ENCODE measurements at places on chromosomes 4 and X.

GRCh38 chrX:143081231-143081630 lies 55.5 kb downstream of the SPANXN4 start:
- no peak for DNase-seq

GRCh38 chr4:53315300-53315699 lies 50.6 kb downstream of the SCFD2 start:
- no peak for DNase-seq

DNA sequence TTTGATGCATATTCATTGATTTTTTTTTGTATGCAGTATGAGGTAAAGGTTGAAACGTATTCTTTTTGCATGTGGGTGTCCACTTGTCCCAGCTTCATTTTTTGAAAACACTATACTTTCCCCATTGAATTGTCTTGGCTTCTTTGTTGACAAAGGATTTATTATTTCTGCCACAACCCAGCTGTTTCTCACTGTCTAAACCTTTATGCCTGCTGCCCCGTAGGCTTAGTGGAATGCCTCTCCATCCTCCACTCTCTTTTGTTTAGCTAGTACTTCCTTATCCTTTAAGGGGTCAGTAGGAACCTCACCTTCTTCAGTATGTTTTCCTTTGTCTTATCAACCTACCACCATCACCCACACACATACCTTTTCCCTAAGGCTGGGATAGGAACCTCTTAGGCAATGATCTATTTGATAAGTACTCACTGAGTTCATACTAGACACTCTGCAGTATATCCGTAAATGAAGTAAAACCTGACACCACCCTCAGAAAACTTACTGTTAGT lies 8.5 kb downstream of the FMR1 start:
- DNase-seq: no peak

DNA sequence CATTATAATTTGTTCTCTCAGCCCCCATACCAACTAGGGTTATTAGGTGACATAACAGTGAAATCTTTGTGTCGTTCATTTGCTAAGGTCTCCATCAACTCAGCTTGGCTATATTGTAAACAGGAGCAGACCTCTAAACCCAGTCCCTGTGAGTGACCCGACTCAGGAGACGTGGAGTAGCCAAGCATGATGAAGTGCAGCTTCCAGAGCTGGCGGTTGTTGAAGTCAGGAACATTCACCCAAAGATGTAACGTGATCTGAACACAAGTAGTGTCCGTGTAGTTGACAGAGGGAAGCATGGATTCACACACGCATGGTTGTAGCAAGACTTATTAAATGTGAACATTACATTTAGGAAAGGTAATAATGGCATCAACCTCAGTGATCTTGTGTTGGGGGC lies 102.3 kb downstream of the FAM193A start:
- DNase-seq: no peak

DNA sequence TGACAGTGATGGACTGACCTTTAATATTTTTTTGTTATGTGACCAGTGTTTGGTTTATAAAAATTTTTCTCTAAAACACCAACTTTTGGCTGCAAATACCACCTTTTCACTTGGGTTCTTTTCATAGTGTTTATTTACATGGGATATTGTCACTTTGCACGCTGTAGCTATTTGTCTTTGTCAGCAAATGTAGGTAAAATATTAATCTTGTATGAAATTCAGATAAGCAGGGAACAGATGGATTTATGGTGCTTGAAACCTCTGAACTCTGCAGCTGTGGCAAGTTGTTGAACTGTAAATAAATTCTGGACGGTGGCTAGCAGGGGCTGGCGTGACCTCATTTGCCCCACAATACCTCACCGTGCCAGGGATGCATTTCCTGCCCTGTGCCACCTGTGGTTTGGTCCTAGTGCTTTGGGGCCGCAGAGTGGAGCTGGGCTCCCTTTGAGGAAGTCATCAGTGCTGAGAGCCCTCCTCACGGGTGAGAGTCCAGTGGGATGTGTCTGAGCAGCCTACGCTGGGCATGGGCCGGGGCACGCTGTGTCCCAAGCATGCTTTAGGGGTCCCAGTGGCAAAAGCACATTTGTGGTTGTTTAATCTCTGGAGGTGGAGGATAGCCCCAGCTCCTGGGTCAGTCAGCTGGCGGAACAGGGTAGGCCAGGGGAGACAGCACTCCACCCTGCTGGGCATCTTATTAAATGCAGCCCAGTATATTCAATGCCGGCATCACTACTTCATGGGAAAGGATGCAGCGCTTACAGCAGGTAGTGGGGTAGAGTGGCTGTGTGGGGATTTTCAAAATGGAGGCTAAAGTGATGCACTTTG lies 108.6 kb downstream of the TBL1X start:
- DNase-seq: no peak

- DNase-seq: no peak
These were observed 172.1 kb upstream of the MAGEE2 start for GRCh38 chrX:75957107-75957610.

DNA sequence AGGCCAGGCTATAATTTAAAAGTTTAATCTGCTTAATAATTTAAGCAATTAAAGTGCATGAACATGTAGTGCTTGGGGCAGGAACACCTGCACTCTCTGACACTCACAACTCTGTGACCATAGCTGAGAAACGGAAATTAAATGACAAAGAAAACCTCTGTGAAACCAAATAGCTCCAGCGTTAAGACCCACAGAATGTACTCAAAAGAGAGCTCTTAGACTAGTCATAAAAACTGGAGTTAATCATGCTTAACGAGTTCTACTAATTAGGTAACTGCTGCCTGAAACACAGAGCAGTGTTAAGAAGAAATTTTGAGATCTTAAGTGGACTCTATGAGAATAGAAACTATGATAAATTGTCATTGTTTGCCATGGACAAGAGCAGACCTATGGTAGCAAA lies 174.4 kb upstream of the SPIN4 start:
- no peak for DNase-seq

DNA sequence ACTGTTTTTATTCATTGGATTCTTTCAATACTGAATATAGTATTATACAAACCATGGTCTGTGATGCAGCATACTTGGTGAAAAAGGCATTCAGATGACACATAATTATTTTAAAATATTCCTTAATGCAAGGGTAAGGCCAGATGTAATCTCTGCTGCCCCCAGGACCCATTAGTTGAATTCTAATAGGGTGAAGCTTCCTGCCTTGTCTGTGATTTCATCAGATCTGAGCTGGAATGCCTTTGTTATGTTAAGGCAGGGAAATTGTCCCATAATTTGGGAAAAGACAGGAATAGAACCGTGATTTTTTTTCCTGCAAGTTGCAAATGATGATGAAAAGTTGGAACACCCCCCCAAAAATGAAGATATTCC lies 26.1 kb downstream of the ZRSR2 start:
- no peak for DNase-seq

DNA sequence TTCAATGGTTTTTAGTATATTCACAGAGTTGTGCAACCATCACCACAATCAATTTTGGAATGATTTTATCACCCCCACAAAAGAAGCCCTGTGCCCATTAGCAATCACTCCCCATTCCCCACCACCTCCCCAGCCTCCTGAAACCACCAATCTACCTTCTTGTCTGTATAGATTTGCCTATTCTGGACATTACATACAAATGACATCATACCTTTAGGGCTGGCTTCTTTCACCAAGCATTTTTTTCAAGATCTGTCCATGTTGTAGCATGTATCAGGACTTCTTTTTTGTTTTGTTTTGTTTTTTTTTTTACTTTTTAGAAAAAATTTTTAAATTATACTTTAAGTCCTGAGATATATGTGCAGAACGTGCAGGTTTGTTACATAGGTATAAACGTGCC lies 108.1 kb downstream of the RTL9 start:
- DNase-seq: no peak

GRCh38 chr4:9703391-9703790 lies 78.0 kb upstream of the DRD5 start:
- DNase-seq: peak; percentile 64
